Stimulated activated CD4-positive, alpha-beta T cell treated with anti-CD3 and anti-CD28 coated beads, Interleukin-2, amount 100 ng/mL, for 4 hours (primary cell): ENCODE measurements at places on chromosomes 3 and 15.

- no peak for DNase-seq
Observed at GRCh38 chr3:4038351-4038750, 239.1 kb downstream of the LRRN1 start.

GRCh38 chr15:94097552-94097951 is 133.8 kb upstream of the MCTP2 start:
- DNase-seq: no peak

GRCh38 chr15:25342629-25343028 is 96.2 kb downstream of the UBE3A start:
- no peak for DNase-seq

GRCh38 chr3:111548092-111548491 is 6.1 kb downstream of the CD96 start:
- DNase-seq: no peak

- no peak for DNase-seq
Observed at GRCh38 chr3:108219336-108219735, 2.9 kb downstream of the IFT57 start.

DNA sequence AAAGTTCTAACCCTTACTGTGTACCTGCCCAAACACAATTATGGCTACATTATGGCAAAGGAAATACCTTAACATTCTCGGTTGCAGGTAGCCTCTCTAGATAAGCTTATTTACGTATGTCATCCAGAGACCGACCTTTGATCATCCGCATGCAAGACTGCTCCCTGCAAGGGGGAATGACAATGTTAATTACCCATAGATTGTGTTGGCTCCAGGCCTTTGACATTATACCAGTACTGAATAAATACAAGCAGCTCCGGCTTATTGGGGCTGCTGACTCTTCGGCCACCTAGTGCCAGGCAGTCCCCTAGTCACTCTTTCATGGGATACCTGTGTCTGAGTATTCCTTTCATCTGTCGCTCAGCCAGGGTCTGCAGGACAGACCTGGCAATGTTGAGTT is 223.5 kb downstream of the DTWD1 start:
- no peak for DNase-seq

- DNase-seq: no peak
Observed at GRCh38 chr15:31387092-31387478, 60.5 kb downstream of the KLF13 start.

DNA sequence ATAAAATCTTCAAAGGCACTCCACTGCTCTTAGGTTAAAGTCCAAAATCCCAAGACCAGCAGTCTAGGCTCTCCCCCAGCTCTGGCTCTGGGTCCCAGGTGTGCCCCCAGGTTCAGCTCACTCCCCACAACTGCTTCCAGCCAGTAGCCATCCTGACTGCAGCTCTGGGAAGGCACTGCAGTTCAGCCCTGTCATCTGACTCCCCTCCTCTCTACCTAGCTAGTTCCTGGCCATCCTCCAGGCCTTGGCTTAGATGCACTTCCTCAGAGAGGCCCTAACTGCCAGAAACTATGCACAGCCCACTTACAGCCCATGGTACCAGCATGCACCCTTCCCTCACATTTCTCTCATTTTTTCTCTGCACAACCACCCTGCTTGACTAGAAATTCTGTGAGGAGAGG is 25.5 kb downstream of the TBC1D2B start:
- no peak for DNase-seq

DNA sequence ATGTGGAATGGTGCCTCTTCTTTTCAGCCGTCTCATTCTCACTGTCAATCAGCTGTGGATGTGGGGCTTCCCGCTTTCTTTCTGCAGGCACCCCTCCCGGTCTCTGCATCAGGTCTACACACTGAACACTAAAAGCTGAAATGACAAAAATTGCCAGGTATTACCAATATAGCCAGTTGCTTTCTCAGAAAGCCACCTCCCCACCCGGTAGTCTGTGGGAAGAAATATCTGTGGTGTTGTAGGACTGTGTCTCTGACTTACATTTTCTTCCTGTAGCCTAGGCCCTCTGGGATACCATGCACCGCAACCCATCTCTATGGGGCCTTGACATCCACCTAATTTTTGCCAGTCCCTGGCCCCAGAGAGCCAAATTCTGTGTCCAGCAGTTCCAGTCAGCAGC is 19.2 kb upstream of the EPHB1 start:
- DNase-seq: no peak

DNA sequence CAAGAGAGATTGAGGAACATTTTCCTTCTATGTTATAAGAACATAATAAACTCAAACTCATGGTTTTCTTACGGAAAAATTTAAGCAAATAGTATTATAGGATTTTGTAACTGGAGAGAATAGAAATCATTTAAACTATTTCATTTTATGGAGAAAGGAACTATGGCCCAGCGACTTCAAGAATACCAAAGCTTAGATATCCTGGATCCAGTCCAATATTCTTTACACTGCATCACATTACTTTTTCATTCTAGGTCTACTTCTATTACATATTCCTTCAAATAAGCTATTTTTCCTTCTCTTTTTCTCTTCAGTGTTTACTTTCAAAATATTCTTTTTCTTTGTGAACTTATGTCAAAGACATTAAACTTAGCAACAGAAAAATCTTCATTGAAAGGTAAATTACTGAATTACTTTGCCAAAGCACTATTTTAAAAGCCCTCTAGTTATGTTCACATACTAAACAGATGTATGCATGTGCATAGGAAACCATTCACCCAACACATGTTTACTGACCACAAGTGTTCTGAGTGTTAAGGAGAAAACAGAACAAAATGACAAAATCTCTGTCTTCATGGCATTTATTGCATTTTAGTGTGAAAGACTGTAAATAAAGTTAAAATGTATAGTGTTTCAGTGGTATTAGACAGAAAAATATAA is 20.4 kb downstream of the KPNA4 start:
- no peak for DNase-seq

DNA sequence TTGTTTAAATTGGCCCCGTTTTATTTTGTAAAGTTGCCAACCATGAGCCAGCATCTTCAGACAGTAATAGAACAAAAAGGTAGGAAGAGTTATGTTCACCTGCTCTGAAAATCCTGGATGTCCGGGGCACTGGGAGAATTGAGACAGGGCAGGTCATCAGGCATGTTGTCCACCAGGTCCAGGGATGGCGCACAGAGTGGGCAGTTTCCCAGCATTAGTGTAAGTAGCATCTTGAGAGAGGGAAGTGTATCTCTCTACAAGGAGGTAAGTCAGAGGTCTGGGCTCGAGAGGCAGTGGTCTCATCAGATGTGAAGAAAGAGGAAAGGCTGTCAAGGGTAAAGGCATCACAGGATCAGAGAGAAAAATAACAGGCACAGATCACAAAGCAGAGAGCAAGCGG is 339.4 kb downstream of the CLSTN2 start:
- DNase-seq: no peak

DNA sequence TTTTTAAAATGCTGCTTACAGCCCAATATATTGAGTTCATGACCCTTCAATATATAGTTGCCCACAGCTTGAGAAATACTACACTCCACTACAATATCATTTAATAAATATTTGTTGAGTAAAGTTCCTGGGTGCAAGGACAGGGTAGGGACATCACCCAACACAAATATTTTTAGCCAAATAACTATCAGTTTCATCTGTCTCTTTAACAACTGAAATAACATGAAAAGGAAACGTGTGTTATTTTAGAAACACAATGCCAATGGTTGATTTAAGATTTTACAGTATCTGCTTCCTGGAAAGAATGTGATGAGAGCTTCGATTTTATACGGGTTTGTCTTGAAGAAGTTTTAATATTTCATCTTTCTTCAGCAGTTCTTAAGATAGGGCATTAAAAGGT is 67.7 kb upstream of the CDV3 start:
- DNase-seq: no peak

- DNase-seq: no peak
Observed at GRCh38 chr3:61582846-61583245, 21.5 kb downstream of the PTPRG start.

GRCh38 chr3:170490828-170491560 is 72.3 kb downstream of the CLDN11 start:
- DNase-seq: no peak

- no peak for DNase-seq
Observed at GRCh38 chr3:136862617-136863322, 762 bp downstream of the NCK1 start.

DNA sequence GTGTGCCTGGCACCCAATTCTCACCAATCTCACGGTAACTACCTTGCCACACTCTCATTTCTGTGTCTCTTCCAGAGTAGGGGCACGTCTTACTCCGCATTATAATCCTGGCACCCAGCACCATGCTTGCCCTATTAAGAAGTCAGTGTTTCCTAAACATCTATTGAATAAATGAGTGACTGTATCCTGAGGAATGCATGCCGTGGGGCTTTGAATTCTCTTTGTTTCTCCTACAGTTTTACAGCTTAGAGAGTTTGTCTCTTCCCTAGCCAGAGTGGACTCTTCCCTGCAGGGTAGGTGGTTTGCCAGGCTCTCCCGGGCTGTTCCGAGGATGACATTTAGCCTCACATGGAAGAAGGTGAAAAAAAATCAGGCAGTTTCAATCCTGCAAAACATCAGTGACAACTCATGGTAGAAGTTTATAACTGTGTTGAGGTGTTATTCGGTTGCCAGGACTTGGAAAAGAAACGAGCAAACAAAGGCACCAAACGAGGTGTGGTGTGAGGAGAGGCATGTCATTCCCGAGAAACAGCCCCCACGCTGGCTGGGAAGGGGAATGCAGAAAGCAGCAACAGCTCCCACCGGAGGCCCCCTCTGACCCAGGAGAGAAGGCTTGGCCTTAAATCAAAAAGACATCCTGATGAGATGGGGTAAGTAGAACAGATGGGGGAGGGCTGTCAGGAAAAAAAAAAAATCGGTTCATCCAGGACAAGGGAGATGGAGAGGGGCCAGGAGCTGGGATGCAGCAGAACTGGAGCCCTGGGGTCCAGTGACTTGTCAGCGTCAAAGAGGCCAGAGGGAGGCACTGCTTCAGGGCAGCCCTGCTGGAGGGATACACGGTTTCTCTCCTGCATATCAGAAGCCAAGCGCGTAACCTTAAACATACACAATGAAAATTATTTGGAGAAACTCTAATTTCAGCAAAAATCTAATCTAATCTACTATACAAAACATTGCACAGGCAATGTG is 168.4 kb upstream of the ARRDC4 start:
- DNase-seq: no peak

GRCh38 chr15:33154351-33155166 is 40.0 kb downstream of the FMN1 start:
- DNase-seq: no peak

- DNase-seq: no peak
Observed at GRCh38 chr3:159650726-159651125, 337.9 kb upstream of the IL12A start.

DNA sequence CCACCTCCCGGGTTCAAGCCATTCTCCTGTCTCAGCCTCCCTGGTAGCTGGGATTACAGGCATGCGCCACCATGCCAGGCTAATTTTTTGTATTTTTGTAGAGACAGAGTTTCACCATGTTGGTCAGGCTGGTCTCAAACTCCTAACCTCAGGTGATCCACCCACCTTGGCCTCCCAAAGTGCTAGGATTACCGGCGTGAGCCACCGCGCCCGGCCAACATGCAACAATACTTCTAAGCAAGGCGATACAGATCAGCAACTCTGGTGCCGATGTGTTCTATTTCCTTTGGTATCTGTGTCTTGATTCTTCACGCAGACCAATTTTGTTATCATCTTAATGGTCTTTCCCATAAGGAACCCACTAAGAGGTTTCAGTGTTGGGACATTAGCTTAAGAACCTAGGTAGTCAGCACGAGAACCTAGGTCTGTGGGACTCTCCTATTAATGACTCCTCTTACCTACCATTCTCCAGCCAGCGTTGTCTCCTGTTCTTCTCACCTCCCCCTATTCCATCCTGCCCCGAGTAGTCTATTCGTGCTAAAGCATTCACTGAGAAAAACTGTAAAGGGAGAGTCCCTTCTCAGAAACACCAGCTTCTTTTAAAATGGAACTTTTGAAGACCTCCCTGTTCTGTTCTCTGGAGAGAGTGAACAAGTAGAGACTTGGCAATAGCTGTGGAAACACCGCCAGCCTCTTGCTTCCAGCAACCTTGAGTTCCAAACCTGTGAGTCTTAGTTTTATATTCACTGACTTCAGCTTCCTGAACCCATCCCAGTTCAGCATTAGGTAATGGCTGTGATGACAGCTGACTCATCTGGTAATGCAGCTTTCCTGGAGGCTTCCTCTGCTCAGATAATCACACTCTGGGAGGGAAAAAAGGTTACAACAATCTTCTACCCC is 61.2 kb downstream of the TSC22D2 start:
- no peak for DNase-seq

- DNase-seq: no peak
Observed at GRCh38 chr3:195546130-195546560, 3.0 kb upstream of the PPP1R2 start.

DNA sequence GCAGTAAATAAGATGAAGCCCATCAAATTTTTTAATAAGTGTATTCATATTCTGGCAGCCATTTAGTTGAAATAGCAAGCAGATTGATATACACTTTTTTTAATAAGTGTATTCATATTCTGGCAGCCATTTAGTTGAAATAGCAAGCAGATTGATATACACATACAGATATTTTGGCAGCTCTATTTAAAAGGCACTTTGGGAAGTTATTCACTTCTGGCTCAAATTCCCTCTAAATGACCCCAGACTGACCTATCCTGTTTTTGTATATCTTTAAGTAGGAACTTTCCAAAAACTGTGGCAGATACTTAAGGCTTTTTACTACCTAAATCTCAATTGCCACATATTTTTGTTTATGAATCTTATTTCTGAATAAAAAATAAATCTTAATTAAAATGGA is 122.3 kb downstream of the PLD1 start:
- no peak for DNase-seq

DNA sequence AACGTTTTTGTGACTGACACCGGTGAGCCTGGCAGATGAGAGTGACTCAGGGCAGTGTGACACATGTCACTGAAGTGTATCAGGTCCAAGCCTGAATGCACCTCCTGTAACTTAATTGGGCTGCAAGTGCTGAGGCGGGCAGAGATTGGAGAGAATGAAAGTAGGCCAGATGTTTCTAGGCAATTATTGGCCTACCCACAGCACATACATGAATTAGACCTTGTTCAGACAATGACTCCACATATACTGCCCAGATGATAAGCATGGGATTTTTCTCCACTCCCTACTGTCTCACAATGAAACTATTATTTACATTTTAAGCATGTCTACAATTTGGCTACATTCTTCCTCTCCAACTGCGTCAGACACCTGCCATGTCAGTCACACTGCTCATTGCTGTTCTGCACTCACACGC is 187.3 kb upstream of the ZNF385D start:
- no peak for DNase-seq

DNA sequence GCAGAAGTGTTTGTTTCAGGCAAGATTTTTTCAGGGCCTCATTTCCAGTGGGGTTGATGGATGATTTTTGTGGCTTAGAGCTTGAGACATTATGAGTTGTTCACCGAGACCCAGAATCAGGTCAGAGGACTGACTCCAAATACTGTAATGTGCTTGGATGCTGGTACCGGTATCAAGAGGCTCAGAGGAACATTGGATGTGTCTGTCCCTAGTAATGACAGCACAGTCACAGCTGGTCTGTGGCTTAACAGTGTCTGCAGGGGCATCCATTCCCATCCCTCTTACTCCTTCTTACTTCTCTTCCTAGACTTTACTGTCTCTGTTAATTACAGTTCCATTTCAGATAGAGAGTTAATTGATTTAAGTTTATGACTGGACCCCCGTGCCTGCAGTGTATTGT is 107.8 kb downstream of the PTPRG start:
- no peak for DNase-seq

- DNase-seq: no peak
Observed at GRCh38 chr3:39388741-39389248, 5.6 kb downstream of the SLC25A38 start.

- no peak for DNase-seq
Observed at GRCh38 chr3:196942915-196943277, 568 bp upstream of the NCBP2 start.
